ENCODE measurements at places on chromosomes 3 and 15.

DNA sequence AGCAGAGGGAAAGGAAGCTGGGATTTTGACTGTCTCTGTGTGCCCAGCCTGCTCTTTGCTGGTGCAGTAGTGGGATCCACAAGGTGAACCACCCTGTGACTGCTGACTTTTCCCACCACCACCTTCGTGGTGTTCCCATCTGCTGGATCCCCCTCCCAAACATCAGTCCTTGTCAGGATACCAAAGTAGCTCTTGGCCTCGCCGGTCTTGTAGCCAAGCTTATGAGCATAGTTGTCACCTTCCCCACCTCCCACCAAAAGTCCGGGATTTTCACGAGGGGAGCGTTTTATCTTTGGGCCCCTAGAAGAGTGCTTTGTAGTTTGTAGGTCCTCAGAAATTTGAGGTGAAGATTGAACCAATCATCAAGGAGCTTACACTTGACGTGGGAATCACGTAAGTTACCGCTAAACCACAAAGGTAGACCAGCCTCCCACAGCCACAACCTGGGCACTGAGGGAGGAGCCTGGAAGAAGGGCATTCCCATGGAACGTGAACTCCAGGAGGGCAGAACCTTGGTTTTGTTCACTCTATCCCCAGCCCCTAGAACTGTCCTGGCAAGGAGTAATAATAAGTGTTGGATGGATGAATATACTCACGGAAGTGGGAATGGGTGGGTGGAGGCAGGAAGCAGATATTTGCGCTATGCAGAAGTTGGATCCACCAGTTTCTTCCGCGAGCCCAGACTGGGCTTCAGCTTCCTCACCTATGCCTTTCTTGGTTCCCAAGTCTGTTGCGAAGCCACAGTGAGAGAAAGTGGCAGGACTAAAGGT, 814 bp upstream of the TEX264 start:
- DNase-seq = no peak

DNA sequence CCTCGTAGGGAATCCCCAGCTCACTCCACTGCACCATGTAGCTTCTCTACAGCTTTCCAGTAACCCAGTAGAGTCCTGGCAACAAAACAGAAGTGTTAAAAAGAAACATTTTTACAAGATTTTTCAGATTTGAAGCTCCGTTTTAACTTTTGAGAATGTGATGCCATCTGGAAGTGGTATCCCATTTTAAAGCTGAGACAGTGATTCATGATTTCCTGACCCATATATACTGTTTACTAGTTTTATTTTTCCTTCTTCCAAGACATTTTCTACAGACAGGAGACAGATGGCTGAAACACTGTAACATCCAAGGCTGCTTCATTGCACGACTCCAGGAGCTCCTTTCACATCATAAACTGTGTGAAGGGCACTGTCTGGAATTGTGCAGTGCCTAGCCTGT, 30.3 kb upstream of the KCNAB1 start:
- no peak for DNase-seq

- DNase-seq = no peak
Observed at GRCh38 chr3:46947981-46948791, 28.4 kb downstream of the CCDC12 start.

- DNase-seq = no peak
Observed at GRCh38 chr15:94683902-94684301, 452.5 kb downstream of the MCTP2 start.

DNA sequence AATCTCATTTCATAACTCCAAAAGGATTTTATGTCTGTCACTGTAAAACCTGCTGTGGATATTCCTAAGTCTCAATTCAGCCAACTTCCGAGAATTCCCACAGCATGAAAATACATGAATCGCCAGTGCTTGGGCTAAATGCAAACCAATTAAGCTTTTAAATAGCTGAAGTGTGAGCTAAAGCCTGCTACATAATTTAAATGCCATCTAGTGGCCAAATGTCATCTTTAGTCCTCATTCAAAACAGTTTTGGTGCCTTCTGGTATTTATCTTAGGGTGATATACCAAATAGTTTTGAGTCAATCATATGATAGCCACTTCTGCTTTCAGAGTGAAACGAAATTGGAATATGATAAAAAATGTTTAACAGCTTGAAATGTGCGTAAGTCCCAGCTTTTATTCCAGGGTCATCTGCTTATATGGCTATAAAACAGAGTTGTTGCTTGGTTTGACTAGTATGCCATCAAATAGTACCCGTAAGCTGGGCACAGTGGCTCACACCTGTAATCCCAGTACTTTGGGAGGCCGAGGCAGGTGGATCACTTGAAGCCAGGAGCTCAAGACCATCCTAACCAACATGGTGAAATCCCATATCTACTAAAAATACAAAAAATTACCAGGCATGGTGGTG, 41.8 kb upstream of the CCNL1 start:
- DNase-seq = peak; percentile 27

DNA sequence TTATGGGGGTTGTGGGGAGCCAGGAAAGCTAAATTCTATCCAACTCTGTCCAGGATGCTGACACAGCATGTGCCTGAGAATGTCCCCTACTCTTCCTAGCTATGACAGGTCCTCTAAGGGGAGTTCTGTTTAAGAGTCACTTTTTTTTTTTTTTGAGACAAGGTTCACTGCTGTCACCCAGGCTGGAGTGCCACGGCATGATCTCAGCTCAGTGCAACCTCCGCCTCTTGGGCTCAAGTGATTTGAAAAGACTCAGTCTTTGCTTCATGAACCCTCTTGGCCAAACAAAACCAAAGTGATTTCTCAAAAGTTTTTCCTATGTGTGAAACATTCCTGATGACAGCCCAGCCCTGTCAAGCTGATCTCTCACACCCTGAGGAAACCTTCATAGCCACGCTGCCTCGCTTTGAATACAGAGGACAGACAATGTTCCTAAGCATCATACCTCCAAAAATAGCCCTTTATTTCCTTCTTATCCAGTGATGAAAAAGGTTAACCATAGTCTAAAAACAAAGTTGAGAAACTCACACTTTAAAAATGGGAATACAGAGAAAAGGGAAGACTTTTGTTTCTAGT, 105.5 kb upstream of the PROK2 start:
- DNase-seq = no peak

All from hepatic stellate cell (primary cell).